Heart left ventricle (tissue), 16 donors: ENCODE measurements at places on chromosomes 2 and 18. TPM values are rescaled to one million over a fixed set of nuclear protein-coding genes. Genes with fewer than 3 reads are reported as not detected.

CFAP221 gene
- 1.1 TPM for total RNA-seq

LOXHD1 gene
- 0.32 TPM for total RNA-seq

DNA sequence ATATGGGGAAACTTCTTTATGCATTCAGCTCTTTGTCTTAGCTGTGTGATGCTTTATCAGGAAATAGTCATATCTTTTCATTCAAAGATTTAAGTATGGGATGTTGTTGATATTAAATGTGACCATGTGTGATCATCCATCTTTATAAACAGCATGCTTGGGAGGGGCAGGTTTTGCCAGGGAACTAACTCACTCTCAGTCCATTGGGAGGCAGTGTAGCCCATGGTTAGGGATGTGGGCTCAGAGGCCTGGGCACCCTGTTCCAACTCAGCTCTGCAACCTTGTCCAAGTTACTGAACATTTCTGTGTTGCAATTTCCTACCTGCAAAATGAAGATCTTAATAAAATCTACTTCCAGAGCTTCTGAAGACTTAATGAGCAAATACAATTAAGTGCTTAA is 92.0 kb upstream of the BCL2L11 start:
- no peak overlapping the region for H3K4me3 ChIP-seq
- no peaks in the 10 kb centered on the region for H3K4me1 ChIP-seq
- H3K36me3 ChIP-seq = no peaks in the 10 kb centered on the region
- no peak overlapping the region for H3K27ac ChIP-seq
- no peaks in the 10 kb centered on the region for H3K27me3 ChIP-seq
- DNase-seq = no peak

DNA sequence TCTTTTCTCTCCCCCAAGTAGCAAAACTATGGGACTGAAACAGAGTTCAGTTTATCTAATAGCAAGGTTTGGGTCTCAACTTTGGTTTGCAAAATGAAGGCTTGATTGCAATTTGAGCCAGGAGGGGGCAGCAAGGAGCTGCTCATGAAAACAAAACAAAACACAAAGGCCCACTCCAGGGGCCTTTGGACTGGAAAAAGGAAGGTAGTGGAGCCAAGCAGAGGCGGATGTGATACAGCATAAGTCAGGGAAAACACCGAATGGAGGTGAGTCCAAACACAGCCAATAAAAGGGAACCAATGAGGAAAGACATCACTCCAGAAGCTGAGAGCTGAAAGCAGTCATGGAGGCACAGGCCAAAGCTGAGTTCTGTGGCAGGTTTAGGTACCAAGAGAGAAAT is 799.7 kb upstream of the ACVR2A start:
- no peaks in the 10 kb centered on the region for H3K27me3 ChIP-seq
- H3K4me1 ChIP-seq = no peaks in the 10 kb centered on the region
- H3K4me3 ChIP-seq = no peak overlapping the region
- no peak for DNase-seq
- H3K36me3 ChIP-seq = no peaks in the 10 kb centered on the region
- H3K27ac ChIP-seq = no peak overlapping the region

GRCh38 chr2:184875212-184875611 is 276.9 kb downstream of the ZNF804A start:
- H3K27ac ChIP-seq = no peak overlapping the region
- no peaks in the 10 kb centered on the region for H3K36me3 ChIP-seq
- H3K4me1 ChIP-seq = no peaks in the 10 kb centered on the region
- no peak overlapping the region for H3K4me3 ChIP-seq
- H3K27me3 ChIP-seq = no peaks in the 10 kb centered on the region
- DNase-seq = no peak

DNA sequence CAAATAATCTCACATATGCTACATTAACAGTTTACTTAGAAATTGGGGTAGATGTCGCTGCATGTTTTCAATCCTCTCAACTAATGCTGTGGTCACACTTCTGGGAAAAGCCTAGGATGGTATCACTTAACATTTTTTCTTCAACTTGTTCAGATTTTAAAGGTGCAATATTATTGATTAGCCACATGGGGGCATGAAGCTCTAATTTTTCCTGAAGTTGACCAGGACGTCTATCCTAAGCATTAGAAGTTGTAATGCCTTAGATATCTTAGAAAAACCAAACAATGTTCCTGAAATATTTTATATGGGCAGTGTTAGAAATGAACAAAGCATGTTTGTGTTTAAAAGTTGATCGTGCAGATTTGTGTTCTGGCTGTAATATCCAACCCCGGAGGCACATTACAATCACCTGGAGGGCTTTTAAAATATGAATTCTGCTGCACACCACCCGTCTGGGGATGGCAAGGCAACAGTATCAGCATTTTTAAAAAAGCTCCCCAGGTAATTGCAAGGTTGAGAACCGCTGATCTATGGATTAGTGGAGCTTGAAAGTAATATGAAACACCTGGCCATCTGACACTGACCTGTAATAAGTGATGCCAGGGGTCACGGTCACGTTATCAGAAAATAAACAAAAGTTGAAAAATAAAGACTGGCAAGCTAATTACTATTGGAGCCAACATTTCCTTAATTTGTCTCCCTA is 100.5 kb upstream of the LMAN1 start:
- H3K27ac ChIP-seq = no peak overlapping the region
- no peak for DNase-seq
- no peaks in the 10 kb centered on the region for H3K27me3 ChIP-seq
- no peak overlapping the region for H3K4me3 ChIP-seq
- no peaks in the 10 kb centered on the region for H3K36me3 ChIP-seq

DNA sequence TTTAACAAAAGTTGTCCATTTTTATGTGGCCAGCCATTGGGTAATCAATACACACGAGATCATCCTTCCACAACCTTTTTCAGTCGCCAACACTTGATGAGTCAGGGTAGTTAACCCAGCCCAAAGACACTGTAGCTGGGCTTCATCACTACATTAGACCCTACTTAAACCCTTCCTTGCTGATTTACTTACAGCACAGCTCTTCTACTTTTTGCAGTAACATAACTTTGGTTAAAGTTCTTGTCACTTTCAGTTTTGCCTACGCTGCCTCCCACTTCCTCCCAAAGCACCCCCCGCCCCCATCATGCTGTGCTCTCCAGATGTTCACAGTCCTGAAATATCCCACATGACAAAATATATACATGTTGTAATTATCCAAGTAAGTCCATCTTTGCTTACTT is 103.6 kb downstream of the CDK15 start:
- no peak for DNase-seq
- no peak overlapping the region for H3K27ac ChIP-seq
- H3K4me1 ChIP-seq = no peaks in the 10 kb centered on the region
- peaks cover 3% of the 10 kb centered on the region for H3K27me3 ChIP-seq
- H3K36me3 ChIP-seq = no peaks in the 10 kb centered on the region
- H3K4me3 ChIP-seq = no peak overlapping the region

DNA sequence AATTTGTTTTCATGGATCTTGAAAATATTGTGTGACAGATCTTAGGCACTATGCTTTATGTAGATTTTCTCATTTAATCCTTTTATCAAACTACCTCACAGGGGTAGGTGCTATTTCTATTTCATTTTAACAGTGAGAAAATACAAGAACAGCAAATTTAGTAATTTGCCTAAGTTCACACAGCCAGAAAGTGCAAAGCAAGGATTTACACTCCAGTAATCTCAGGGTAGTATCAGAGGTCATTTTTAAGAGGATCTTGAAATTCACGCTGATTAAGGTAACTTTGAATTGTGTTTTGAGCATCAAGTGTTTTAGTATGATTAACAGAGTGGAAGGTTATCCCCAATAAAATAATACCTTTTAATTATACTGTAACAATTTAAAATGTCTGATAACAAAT is 10.1 kb upstream of the KCNJ3 start:
- no peaks in the 10 kb centered on the region for H3K36me3 ChIP-seq
- DNase-seq = no peak
- no peaks in the 10 kb centered on the region for H3K4me1 ChIP-seq
- H3K27ac ChIP-seq = no peak overlapping the region
- no peaks in the 10 kb centered on the region for H3K27me3 ChIP-seq
